Suppressor macrophage treated with lipopolysaccharide for 1 hour (primary cell): ENCODE measurements at places on chromosomes 2 and 18.

DNA sequence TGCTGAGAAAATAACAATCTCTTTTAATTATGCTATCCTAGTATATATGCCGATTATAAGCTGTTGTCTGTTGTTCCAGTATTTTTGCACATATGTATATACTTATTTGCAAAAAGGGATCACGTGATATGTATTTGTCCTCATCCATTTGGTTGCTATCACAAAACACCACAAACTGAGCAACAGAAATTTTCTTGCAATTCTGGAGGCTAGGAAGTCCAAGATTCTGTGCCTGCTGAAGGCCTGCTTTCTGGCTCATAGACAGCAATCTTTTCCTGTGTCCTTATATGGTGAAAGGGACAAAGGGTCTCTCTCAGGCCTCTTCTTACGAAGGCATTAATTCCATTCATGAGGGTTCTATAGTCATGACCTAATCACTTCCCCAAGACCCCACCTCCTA lies 186.5 kb downstream of the LPIN1 start:
- DNase-seq, result no peak

- no peak for DNase-seq
Observed at GRCh38 chr2:150555611-150556356, 68.3 kb upstream of the RND3 start.

DNA sequence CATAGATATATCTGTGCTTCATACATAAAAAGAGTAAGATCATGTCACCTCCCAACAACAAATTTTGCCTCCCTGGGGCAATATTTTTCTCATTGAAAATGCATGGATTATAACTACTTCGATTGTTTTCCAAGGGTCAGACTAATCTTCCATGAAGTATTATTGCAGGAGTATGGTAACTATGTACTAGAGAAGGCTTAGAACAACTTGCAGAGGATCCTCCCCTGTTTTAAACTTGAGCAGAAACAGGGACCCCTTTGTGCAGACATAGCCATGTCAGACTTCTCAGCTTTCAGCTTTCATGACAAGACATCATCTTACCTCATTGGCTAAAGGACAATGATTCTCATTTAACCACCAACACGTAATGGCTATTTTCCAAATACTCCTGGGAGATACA lies 13.2 kb upstream of the RAB27B start:
- DNase-seq, result no peak

- peak; percentile 89 for DNase-seq
Observed at GRCh38 chr2:75287624-75288316, 88.5 kb upstream of the TACR1 start.

DNA sequence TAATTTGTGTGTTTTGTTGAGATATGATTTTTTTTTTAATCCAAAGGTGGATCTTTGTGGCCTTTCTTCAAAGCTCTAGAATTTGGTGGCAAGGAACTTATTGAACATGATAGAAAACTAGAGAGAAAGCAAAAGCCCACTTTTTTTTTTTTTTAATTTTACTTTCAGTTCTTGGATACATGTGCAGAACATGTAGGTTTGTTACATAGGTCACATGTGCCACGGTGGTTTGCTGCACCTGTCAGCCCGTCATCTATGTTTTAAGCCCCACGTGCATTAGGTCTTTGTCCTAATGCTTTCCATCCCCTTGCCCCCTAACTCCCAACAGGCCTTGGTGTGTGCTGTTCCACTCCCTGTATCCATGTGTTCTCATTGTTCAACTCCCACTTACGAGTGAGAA lies 135.9 kb downstream of the RHBDD1 start:
- no peak for DNase-seq

- DNase-seq, result no peak
Observed at GRCh38 chr2:140711867-140712266, 1418.9 kb downstream of the LRP1B start.

DNA sequence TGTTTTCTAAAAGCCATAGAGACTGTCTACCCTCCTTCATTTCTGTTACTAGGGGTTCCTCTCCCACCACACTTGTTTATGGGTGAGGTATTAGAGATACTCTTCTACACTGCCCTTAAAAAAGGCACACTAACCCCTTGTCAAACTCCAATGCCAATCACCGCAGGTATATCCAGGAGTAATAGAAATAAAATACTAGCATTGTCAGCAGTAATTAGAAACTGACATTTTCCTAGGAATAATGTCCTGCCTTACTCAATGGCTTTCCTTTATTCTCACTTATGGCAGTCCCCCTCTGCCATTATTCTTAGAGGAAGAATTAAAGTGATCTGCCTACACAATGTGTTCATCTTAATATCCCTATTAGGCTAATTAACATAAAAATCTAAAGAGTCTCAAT lies 5.0 kb upstream of the BUB1 start:
- DNase-seq, result no peak

DNA sequence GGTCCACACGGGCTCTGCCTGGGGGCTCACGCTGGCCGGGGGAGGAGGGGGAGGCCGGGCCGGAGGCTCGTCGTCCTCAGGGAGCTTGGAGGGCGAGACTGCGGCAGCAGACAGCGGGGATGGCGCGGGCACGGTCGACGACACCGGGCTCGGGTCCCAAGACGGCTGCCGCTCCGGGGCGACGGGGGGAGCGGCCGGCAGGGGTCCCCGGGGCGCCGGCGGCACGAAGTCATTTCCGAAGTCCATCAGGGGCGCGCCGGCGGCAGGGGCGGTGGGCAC lies 491 bp downstream of the RTN4 start:
- no peak for DNase-seq

- DNase-seq, result peak; percentile 48
Observed at GRCh38 chr18:22971038-22971437, 37.9 kb downstream of the RBBP8 start.

DNA sequence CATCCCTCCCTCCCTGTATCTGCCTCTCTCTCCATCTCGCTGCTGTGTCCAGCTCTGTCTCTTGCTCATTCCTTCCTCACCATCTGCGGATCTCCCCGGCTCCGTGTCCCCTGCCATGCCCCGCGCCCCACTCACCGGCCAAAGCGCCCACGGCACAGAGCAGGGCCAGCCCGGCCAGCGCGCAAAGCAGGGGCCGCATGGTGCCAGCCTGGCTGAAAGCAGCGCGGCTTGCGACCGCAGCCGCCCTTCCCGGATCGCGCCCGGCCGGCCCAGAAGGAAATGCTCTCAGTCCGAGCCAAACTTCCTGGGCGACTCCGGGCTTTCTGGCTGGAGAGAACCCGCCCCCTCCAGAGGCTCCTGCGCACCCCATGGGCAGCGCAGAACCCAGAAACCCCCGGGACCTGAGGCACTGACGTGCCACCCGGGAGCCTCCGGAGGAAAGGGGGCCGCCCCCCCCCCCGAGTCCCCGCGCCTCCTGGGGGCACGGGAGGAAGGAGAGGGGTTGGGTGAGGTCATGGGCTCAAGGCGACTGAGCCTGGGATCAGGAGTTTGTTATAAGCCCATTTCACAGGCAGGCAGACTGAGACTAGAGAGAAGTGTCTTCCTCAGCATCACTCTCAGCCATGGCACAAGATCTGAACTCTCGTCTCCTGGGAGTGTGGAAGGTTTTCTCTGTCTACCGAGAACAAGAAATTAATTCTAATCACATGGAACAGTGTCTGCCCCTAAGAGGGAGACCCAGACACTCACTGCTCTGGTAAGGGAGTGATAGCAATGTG lies 45.2 kb upstream of the RAB6C start:
- DNase-seq, result no peak

- no peak for DNase-seq
Observed at GRCh38 chr2:234450431-234451124, 46.3 kb downstream of the ARL4C start.

- DNase-seq, result no peak
Observed at GRCh38 chr2:189260361-189260814, 80.8 kb upstream of the COL5A2 start.

DNA sequence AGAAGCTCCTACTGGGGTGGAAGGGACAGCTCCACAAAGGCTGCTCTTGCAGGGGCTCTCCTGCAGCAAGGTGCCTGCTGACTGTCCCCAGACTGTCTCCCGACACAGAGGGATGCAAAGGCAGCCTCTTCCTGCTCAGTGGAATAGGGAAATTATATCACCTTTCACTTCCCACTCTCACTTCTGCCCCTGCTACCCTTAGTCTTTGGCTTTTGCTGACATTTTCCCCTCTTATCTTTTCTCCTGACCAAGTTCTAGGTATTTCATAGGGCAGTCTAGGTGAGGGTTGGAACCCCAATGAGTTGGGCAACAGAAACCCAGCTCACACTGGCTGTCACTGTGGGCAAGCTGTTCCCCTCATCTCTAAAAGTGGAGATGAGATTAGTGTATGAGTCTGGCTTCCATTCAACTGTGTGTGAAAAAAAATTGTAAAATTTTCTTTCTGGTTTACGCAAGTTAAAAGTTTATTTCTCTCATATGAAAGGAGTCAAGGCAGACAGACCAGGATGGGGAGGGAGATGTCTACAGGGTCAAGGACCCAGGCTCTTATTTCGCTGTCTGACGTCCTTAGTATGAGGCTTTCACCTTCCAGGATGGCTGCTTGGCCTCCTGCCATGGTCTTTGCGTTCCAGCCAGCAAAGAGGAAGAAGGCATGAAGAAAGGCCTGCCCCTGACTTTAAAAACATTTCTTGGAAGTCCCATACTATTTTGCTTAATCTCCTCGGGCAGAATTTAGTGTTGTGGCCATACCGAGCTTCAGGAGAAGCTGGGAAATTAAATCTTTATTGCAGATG lies 7.5 kb upstream of the MOCOS start:
- peak; percentile 19 for DNase-seq

GRCh38 chr2:127419448-127420038 lies 1.3 kb downstream of the PROC start:
- no peak for DNase-seq

DNA sequence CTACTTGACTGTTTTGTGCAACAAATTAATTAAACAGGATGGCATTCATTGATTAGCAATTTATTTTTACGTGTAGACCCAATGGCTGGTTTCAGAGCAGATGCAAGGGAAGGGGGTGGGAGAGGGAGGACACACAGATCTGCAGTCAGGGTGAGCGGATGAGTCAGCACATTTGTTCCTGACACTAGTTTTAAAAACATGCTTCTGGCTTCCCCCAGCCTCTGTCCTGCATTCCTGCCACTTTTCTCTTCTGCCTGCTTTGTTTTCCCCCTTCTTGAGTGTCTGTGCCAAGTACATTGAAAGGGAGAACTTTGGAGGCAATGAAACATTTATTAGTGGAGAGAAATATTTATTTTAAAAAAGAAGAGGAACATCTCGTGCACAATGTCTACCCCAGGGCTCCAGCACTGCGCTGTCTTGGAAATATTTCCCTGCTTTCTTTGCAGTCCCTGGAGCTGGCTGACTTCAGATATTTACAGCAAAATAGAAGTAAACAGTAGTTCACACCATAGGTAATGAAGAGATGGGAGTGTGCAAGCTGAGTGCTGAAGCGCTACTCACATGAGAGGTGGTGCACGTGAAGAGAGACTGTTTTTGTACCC lies 52.2 kb downstream of the NRP2 start:
- no peak for DNase-seq

DNA sequence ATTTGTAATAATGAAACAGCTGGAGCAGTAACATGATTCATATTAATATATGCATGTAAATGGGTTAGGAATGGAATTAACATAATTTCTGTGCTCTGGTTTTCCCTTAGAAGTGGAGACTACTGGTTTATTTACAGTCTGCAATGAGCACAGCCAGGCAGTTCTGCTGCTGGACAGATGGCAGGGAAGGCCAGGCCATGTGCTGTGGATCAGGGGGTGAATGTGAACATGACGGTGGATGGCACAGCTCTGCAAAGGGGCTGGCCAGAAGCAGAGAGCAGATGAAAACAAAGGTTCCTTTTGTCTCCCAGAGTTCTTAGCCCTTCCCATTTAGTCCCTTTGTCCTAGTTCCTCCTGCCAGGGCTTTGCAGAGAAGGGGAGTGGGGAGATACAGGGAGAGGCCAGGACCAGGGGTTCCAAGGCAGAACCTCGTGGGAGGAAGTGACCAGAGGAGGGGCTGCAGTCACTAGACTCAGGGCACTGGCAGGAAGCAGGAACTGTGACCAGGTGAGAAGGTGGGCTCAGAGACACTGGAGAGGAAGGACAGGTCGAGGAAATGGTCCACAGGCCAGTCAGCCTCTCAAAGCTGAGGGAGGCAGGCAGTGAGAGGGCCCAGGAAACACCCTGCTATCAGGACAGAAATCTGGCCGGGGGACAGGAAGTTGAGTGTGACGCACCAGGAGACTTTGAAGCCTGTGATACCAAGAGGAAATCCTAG lies 112.9 kb upstream of the ATP8B1 start:
- peak; percentile 13 for DNase-seq

GRCh38 chr2:42569116-42569711 lies 782 bp downstream of the MTA3 start:
- DNase-seq, result peak; percentile 16

GRCh38 chr2:146950361-146950760 lies 894.5 kb upstream of the ACVR2A start:
- DNase-seq, result no peak

GRCh38 chr2:226873051-226873620 lies 37.3 kb downstream of the RHBDD1 start:
- DNase-seq, result no peak

- peak; percentile 10 for DNase-seq
Observed at GRCh38 chr18:24402209-24402785, 4.7 kb upstream of the OSBPL1A start.

- no peak for DNase-seq
Observed at GRCh38 chr18:23189768-23190661, 54.7 kb downstream of the CABLES1 start.

DNA sequence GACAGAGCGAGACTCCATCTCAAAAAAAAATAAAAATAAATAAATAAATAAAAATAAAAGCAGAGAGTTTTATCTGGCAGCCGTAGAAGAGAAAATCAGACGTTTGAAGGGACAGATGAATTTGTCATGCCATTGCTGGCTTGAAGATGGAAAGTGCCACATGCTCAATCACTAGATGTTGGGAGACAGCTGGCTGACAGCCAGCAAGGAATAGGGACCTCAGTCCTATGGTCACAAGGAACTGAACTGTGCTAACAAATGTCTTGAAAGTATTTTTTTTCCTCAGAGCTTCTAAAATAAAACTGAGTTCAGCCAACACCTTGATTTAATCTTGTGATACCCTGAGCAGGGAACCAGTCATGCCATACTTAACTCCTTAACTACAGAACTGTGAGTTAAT lies 65.4 kb downstream of the DTNA start:
- DNase-seq, result no peak
